NCI-H2171 treated with DMSO at 0.1 percent for 48 hours (cell line): ENCODE measurements at places on chromosomes 3 and 15.

DNA sequence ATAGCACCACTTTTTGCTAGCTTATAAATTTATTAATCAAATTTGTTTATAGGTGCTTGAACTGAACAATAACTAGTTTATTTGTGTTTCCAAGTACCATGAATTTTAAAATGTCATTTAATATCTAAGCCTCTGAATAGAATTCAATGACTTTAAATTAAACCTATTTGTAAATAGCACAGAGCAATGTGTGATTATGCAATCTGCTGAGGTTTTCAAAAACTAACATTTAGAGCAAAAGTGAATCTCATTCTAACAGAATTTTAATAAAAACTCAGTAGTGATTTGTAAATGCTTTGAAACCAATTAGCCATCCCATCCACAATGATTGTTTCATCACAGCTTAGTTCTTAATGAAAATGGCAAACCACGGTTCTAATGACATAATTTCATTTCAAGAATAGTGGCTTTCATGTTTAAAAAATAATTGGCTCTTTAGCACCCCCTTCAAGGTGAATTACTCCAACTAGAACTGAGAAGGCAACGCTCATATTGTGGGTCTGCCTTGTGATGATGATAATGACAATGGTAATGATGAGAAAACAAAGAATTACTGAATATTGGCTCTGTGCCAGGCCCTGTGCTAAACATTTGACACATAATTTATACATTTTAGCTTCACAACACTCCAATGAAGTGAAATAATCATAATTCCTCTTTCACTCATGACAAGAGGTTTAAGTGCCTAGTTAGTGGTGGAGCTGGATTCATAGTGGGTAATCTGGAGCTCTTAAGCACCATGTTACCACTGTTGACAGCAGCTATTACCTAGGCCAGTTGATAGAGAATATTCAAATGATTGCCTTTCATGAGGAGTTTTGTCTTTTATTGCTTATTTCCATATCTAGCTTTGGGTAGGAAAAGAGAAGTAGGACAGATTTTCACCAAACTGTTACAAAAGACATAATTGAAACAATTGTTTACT, 145.7 kb downstream of the RBMS3 start:
- no peak for DNase-seq

GRCh38 chr3:123297627-123297899, 95.8 kb downstream of the SEC22A start:
- DNase-seq, result no peak

- DNase-seq, result peak; percentile 9
Observed at GRCh38 chr3:21020681-21021080, 730.3 kb downstream of the ZNF385D start.

GRCh38 chr3:150464684-150465083, 56.6 kb downstream of the TSC22D2 start:
- DNase-seq, result no peak

- DNase-seq, result no peak
Observed at GRCh38 chr3:190855151-190855550, 7.3 kb downstream of the GMNC start.

DNA sequence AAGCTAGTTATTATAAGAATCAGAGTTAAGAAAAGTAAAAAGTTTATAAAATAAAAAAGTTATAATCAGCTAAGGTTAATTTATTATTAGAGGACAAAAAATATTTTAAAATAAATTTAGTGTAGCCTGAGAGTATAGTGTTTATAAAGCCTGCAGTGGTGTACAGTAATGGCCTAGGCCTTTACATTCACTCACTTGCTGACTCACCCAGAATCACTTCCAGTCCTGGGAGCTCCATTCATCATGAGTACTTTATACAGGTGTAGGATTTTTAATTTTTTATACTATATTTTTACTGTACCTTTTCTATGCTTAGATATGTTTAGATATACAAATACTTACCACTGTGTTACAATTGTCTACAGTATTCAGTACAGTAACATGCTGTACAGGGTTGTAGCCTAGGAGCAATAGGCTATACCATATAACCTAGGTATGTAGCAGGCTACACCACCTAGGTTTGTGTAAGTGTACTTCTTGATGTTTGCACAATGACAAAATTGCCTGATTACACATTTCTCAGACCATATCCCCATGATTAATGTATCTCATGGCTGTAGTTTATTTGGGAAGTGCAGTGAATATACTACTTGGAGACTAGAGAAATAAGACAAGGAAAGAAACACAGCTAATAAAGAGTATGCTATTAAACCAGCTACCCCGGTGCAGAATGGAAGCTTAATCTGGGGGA, 101.9 kb upstream of the GALNT15 start:
- no peak for DNase-seq

GRCh38 chr15:47961401-47962090, 159.2 kb upstream of the SLC24A5 start:
- DNase-seq, result no peak

GRCh38 chr15:85555875-85556617, 175.6 kb downstream of the AKAP13 start:
- no peak for DNase-seq

DNA sequence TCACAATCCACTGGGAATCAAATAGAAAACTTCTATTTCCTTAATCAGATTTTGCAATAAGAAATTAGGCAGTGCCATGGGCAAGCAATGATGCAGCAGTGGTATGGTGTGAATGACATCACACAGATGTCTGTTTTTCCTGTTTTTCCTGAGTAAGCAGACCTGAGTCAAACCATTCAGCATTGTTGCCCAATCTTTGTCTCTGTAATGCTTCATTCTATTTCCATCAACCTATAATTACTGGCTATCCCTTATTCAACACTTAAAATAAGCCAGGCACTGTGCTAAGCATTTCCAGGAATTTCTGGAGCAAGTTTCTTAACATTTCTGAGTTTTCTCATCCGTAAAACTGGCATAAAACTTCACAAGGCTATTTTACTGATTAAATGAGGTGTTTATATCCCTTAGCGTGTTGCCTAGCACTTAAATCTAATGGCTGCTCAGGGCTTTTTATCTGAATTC, 11.3 kb upstream of the OXSR1 start:
- no peak for DNase-seq

- no peak for DNase-seq
Observed at GRCh38 chr15:85408270-85408746, 27.9 kb downstream of the AKAP13 start.

- no peak for DNase-seq
Observed at GRCh38 chr3:193879864-193880242, 256.1 kb upstream of the HES1 start.

DNA sequence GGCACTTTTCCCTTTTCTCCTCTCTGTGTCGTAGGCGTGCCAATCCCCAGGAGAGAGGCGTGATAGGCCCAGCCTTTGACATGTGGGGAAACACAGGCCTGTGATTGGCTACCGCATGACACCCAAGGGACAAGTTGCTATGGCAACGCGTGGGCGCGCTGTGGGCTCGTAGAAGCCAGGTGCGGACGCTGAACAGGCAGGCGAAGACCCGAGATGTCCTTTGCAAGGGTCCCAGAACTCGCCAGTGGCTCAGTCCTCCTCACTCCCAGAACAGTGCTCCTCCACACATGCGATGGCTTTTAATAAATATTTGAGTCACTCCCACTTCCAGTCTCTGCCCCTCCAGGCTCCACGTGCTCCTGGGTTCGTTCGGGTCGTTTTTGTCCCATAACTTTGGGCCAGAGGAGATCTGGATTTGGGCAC, 4.2 kb downstream of the SLC51B start:
- DNase-seq, result peak; percentile 95

- peak; percentile 45 for DNase-seq
Observed at GRCh38 chr3:180802837-180803236, 109.6 kb upstream of the FXR1 start.

DNA sequence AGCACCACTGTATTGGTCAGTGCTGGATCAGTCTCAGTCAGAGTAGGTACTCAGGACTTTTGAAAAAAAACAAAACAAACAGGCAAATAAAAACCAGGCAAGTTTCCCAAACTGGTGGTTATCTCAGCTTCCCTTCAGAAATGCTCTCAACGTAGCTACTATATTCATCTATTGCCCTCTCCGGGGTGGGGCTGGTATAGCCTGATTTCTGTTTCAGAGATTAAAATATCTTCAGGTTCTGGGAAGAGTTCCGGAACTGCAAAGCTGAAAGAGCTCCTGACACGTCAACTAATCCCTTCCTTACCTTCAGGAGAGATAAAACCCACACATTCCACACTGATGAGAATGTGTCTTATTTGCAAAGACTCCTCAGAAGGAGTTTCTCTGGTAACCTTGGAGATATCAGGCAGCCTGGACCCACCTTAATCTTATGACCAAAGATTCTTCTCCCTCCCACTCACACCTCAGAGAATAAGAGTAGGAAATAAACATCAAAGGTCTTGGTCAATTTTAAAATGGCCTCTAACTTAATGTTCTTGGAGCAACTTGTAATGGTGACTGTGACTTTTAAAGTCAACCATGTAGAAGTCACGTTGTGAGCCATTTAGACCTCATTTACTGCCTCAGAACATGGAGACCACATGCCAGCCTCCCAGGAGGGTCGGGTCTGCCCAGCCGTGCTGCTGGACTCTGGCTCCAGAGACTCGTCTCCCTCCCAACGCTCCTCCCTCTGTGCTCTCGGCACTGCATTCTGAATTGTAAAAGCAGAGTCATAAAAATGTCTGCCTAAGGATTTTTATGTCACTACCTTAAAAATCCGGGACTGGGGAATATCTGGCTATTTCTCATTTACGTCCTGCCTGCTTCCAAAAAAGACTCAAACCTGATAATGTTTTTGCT, 53.8 kb downstream of the CDCP1 start:
- DNase-seq, result no peak

- DNase-seq, result no peak
Observed at GRCh38 chr3:46019707-46020106, 7.6 kb downstream of the XCR1 start.

- no peak for DNase-seq
Observed at GRCh38 chr15:61857169-61857829, 202.9 kb downstream of the VPS13C start.

DNA sequence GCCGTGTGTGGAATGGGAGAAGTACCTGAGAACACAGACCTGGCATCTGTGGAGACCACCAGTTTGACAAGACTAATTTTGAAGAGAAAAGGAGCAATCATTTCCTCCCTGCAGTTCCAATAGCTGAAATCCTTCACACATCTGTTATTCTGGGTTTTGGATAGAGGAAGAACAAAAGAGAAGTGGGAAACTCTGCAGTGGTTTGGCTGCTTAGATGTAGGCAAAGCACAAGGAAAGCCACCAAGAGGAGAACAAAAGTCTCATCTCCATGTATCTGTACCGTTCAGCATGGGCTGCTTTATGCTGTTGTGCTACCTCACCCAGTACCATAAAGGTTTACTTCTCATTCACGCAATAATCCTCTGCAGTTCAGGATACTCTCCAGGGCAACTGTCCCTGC, 153.1 kb upstream of the COL8A1 start:
- DNase-seq, result no peak

DNA sequence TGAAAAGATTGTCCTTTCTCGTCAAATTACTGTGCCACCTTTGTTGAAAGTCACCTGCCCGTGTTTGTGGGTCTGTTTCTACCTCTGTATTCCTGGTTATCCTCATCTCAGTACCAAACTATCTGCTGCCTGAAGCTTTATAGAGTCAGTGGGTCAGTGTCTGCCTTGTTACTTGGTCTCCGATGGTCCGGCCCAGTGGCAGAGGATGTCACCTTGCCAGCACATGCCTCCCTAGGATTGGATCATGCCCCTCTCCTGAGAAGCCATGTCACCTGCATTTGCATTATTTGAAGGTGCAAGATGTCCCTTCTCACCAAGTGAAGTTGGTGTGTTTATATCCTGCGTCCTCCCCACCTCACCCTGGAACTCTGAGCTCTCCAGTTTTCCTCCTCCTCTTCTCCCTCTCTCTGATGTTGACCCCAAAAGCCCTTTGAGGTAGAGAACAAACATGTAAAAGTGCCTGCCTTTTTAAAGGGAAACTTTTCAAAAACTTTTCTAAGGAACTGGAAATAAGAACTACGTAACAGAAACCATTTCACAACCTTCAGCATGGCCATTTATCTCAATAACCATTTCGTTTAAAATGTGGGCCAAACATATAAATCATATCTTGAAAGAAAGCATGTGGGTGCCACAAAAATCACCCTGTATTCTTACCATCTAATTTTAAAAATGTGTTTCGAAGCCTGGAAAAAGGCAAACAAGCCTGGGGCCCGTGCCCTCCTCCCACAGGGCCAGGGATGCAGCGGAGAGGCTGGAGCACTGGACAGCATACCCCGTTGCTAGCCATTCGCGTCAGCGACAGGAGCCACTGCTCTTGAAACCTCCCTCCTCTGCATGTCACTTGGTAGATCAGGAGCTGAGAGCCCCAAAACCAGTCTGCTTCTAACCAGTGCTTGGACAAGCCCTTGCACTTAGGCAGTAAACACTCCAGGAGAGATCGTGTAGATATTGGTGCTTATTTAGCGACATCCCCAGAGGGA, 102.1 kb downstream of the VGLL4 start:
- no peak for DNase-seq

DNA sequence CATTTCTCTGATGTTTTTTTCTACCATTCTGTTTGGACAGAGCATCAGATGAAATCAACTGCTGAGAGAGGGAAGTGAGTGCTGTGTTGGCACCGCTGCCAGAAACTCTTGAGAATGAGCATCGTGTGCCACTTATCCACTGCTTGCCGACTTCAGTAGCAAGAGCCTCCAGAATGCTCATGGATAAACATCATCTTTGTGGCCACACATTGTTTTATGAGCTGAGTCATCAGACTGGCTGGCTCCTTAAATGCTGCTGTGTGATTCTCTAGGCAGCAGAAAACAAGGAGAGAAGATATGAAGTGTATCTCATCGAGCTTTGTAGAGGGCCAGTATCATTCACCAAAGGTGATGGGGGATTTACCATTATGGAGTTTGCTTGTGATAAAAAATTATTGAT, 3.4 kb upstream of the DOCK3 start:
- no peak for DNase-seq

DNA sequence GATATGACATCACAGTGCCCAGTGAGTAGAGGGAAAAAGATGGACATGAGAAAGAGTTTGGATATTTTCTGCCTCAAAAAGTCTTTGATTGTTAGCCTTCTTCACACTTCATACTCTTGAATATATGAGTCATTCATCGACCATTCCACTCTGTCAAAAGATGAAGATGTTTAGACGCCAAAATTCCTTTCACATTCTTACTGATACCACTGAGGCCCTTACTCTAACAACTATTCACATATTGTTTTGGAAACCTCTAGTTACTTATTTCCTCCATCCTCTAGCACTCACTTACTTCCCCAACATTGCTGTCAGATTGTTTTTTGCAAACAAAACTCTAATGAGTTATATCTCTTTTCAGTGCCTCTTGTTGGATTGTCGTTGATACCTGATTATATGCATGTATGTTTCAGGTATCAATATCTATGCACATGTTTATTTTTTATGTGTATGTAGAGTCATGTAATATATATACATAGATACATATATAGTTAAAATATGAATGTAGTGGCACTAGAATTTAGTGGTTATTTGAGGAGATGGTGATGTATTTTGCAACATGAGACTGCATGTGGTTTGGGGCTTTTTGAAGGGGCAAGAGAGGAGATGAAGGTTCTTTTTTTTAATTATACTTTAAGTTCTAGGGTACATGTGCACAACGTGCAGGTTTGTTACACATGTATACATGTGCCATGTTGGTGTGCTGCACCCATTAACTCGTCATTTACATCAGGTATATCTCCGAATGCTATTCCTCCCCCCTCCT, 40.0 kb upstream of the OR5H6 start:
- DNase-seq, result no peak

- DNase-seq, result no peak
Observed at GRCh38 chr15:42175671-42176070, 19.2 kb upstream of the PLA2G4F start.
